Hepatocyte (in vitro differentiated cells): ENCODE measurements at places on chromosomes 1 and 21. TPM values are rescaled to one million over a fixed set of nuclear protein-coding genes. Genes with fewer than 3 reads are reported as not detected.
A peak's percentile ranks its signal among the peaks of the same experiment; 100 is the strongest.

Gene FOXD3
- not detected in 2 replicates for total RNA-seq

Gene B3GALT2
- total RNA-seq, result 7.9 and 9.7 TPM in 2 replicates

Gene AIRE
- 1.00 and 1.3 TPM in 2 replicates for total RNA-seq

Gene CFAP45
- total RNA-seq, result 0.43 TPM in 1 of 2 replicates, not detected in the other

Gene LCA5L
- total RNA-seq, result 0.37 and 0.72 TPM in 2 replicates

GRCh38 chr1:154752273-154753030, 117.6 kb downstream of the KCNN3 start:
- H3K27me3 ChIP-seq, result peaks cover 5% of the 10 kb centered on the region
- peaks cover 5% of the 10 kb centered on the region for H3K4me1 ChIP-seq
- H3K27ac ChIP-seq, result no peak overlapping the region
- H3K36me3 ChIP-seq, result no peaks in the 10 kb centered on the region

- no peaks in the 10 kb centered on the region for H3K4me1 ChIP-seq
- H3K36me3 ChIP-seq, result no peaks in the 10 kb centered on the region
- DNase-seq, result peak; percentile 77
- no peak overlapping the region for H3K4me3 ChIP-seq
- H3K27me3 ChIP-seq, result no peaks in the 10 kb centered on the region
Observed at GRCh38 chr1:7046314-7046713, 261.1 kb downstream of the CAMTA1 start.

DNA sequence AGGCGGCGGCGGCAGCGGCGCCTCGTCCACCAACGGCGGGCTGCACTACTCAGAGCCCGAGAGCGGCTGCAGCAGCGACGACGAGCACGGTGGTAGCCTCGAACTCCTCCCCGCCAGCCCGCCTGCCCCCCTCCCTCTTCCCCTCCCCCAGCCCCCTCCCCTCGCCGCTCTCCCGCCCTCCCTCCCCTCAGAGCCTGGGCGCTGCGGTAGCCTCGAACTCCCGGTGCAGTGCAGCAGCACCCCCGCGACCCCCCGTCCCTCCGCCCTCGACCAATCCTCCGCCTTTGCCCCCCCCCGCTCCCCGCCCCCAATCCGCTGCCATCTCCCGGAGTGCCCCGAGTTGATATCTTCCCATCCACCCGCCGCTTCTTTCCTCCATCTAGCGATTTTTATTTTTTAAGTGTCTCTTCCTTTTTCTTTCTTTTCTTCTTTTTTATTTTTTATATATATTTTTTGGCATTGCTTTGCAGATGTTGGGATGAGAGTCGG, 516 bp downstream of the RCOR3 start:
- peak overlapping the region; percentile 96 for H3K4me3 ChIP-seq
- no peaks in the 10 kb centered on the region for H3K27me3 ChIP-seq
- H3K4me1 ChIP-seq, result peaks cover 21% of the 10 kb centered on the region
- H3K27ac ChIP-seq, result peak overlapping the region; percentile 99

GRCh38 chr21:27649762-27650161, 682.9 kb upstream of the ADAMTS5 start:
- no peak overlapping the region for H3K4me3 ChIP-seq
- no peaks in the 10 kb centered on the region for H3K27me3 ChIP-seq
- no peaks in the 10 kb centered on the region for H3K36me3 ChIP-seq
- H3K27ac ChIP-seq, result no peak overlapping the region
- no peak for DNase-seq

- DNase-seq, result no peak
- no peaks in the 10 kb centered on the region for H3K27me3 ChIP-seq
- no peaks in the 10 kb centered on the region for H3K36me3 ChIP-seq
- no peak overlapping the region for H3K27ac ChIP-seq
- no peak overlapping the region for H3K4me3 ChIP-seq
Observed at GRCh38 chr21:30209601-30210000, 6.3 kb downstream of the CLDN8 start.

- no peak overlapping the region for H3K4me3 ChIP-seq
- no peak overlapping the region for H3K27ac ChIP-seq
- H3K36me3 ChIP-seq, result no peaks in the 10 kb centered on the region
- no peak for DNase-seq
Observed at GRCh38 chr1:55073187-55073916, 34.0 kb downstream of the PCSK9 start.

- H3K36me3 ChIP-seq, result no peaks in the 10 kb centered on the region
- DNase-seq, result no peak
- no peak overlapping the region for H3K4me3 ChIP-seq
Observed at GRCh38 chr1:15452216-15452615, 4.3 kb upstream of the CELA2A start.

DNA sequence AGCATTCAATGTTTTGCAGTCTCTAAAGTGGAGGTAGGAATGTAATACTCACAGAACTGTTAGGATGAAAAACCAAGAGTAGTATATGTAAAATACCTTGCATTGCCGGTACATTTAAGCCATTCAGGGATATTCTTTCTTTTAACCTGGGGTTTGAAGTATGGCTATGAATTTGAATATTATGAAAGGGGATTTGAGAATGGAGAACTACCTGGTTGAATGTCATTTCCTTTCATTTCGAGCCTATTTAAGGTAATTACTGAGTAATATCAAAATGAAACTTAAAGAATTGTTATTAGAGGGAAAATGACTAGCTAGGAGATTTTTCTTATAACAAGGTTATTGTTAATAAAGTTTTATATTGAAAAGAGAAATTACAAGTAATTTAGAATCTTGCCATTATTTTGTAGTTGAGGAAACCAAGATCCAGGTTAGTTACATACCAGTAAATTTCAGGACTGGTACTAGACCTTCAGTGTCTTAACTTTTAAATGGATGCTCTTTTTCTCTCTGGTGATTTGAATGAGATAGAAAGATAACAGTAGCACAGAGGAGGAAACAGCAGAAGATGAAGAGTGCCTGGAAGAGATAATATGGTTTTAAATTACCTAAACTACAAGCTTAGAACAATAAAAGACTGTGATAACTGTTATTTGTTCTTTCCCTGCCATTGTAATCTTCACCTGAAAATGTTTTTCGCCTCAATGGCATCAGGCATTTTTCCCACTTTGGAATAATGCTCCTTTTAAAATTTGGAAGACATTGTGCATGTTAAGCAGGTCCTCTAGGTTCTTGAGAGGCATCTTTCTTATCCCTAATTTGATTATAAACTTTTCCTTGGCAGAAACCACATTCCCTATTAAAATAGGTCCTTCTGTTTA, 103.2 kb downstream of the PKN2 start:
- DNase-seq, result no peak
- H3K4me3 ChIP-seq, result no peak overlapping the region
- H3K27ac ChIP-seq, result no peak overlapping the region
- H3K27me3 ChIP-seq, result no peaks in the 10 kb centered on the region
- no peaks in the 10 kb centered on the region for H3K4me1 ChIP-seq

DNA sequence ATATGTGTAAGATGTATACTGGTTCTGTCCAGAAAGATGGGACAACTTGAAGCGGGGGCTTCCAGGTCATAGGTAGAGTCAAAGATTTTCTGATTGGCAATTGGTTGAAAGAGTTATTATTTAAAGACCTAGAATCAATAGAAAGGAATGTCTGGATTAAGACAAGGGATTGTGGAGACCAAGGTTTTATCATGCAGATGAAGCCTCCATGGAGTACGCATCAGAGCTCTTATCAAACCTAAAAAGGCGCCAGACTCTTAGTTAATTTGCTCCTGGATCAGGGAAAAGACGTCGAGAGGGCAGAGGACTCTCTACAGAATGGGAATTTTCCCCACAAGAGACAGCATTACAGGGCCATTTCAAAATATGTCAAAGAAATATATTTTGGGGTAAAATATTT, 23.7 kb upstream of the ETV3 start:
- peak overlapping the region; percentile 31 for H3K27ac ChIP-seq
- H3K4me1 ChIP-seq, result peaks cover 3% of the 10 kb centered on the region
- no peaks in the 10 kb centered on the region for H3K36me3 ChIP-seq
- no peak for DNase-seq
- no peaks in the 10 kb centered on the region for H3K27me3 ChIP-seq

DNA sequence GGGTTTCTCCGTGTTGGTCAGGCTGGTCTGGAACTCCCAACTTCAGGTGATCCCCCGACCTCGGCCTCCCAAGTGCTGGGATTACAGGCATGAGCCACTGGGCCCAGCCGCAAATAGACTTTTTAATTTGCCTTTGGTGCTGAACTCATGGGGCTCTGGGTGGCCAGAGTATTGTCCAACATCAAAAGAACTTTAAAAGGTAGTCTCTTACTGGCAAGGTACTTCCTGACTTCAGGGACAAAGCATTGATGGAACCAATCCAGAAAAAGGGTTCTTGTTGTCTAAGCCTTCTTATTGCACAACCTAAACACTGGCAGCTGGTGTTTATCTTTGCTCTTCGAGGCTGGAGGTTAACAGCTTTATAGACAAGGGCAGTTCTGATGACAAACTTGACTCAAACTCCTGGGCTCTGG, 3.8 kb upstream of the KTI12 start:
- H3K27ac ChIP-seq, result peak overlapping the region; percentile 49
- H3K4me3 ChIP-seq, result no peak overlapping the region
- no peaks in the 10 kb centered on the region for H3K27me3 ChIP-seq
- DNase-seq, result peak; percentile 42
- no peaks in the 10 kb centered on the region for H3K36me3 ChIP-seq

DNA sequence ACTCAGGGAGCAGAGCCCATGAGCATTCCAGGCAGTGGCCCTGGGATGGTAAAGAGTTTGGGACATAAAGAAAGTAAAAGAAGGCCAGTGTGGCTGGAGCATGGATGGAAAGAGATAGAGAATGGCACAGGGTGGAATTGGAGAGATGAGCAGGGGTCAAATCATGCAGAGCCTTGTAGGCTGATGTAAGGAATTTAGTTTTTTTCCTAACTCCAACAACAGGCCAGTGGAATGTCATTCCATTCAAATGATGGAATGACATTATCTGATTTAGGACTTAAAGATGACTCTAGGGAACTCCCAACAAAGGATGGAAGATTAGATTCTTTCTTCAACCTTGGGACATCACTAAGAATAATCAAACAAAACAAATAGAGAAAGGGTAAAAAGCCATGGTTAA, 12.8 kb upstream of the S100A2 start:
- no peak overlapping the region for H3K27ac ChIP-seq
- H3K4me1 ChIP-seq, result no peaks in the 10 kb centered on the region
- H3K27me3 ChIP-seq, result no peaks in the 10 kb centered on the region
- no peak overlapping the region for H3K4me3 ChIP-seq
- no peaks in the 10 kb centered on the region for H3K36me3 ChIP-seq
